ENCODE measurements at places on chromosomes 7 and 10.

DNA sequence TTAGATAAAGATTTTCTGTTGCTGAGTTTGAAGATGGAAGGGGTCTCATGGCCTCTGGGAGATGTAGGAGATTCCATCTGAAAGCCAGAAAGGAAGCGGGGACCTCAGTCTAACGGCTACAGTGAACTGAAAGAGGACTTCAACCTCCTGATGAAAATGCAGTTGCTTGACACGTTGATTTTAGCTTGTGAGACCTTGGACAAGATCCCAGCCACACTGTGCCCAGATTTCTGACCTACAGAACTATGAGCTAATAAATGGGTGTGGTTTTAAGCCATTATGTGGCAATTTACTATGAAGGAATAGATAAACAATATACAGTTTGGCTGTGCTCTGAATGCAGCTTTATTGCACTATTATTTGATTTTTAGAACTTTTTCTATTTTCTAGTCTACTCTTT, 342.3 kb upstream of the SEMA3D start:
- no peak for DNase-seq

GRCh38 chr10:126268013-126268920, 120.0 kb downstream of the ADAM12 start:
- DNase-seq, result no peak

GRCh38 chr10:13784067-13784466, 197.3 kb downstream of the PRPF18 start:
- DNase-seq, result no peak

- no peak for DNase-seq
Observed at GRCh38 chr10:132861884-132862461, 76.0 kb upstream of the NKX6-2 start.

DNA sequence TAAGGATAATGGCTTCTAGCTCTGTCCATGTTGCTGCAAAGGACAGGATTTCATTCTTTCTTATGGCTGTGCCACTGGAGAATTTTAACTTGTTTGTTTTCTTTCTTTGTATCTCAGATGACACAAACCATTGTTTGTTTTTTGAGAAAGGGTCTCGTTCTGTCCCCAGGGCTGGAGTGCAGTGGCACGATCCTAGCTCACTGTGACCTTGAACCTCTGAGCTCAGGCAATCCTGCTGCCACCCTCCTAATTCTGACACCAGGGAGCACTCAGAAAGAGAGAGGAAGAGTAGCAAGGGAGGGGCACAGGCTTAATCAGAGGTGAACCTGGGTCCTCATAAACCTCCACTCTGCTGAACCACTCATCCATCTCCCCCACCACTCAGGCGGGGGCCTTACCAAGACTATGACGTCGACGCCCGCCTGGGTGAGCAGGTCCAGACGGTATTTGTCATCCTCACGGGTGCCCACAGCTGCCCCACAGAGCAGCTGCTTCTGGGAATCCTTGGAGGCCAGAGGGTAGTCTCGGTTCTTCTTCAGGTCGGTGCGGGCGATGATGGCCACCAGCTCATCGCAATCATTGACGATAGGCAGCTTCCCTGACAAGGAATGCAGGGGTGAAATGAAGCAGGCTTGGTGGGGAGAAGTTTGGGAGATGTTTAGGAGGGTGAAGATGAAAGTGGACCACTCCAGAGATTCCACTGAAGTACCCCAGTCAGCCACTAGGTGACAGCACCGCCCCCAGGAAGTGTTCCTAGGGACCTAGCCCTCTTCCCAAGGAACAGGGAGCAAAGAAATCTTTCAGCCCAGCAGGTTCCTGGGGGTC, 11.6 kb downstream of the IMPDH1 start:
- peak; percentile 17 for DNase-seq

GRCh38 chr10:132716691-132717490, 69.1 kb downstream of the NKX6-2 start:
- DNase-seq, result no peak

DNA sequence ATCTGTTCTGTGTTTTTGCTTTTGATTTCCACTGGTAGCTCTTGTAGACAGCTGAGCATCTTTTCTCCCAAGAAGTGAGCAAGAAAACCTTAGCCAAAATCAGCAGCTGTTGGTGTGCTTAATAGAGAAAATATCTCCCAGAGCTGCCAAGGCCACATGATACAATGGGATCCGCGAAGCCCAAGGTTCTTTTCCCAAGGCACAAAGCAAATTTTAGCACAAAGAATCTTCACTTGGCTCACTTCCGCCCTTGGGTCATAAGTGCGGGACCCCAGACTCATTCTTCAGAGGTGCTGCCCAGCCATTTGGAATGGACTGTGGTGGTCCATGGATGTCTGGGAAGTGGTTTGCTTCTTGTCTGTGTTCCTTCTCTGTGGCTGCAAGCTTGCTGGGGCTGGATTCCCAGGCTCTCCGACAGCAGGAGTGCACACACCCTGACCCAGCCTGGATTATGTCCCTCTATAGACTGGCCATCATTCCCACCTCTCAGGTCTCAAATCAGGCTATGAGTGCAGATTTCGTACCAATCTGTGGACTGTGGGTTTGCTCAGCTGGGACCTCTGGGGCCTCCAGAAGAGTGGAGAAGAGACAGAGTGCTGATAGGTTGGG, 93.0 kb upstream of the TMEM72 start:
- DNase-seq, result no peak
